ENCODE measurements at places on chromosomes 6 and 20. TPM values are rescaled to one million over a fixed set of nuclear protein-coding genes. Genes with fewer than 3 reads are reported as not detected.

GRCh38 chr6:69217343-69217742 is 579.5 kb downstream of the LMBRD1 start:
- no peak for DNase-seq

- no peak for DNase-seq
Observed at GRCh38 chr6:133399426-133399825, 158.3 kb downstream of the EYA4 start.

GRCh38 chr6:106360989-106361430 is 493 bp downstream of the CRYBG1 start:
- DNase-seq: peak; percentile 49

GRCh38 chr6:16299861-16300260 is 61.5 kb downstream of the GMPR start:
- no peak for DNase-seq

GRCh38 chr6:4870821-4871494 is 94.8 kb downstream of the CDYL start:
- no peak for DNase-seq

The SASH1 gene
- total RNA-seq: 19.4 TPM

GRCh38 chr6:157184202-157185015 is 138.9 kb downstream of the TMEM242 start:
- peak; percentile 90 for DNase-seq

The REM1 gene
- not detected for total RNA-seq

The ADAM33 gene
- 26.8 TPM for total RNA-seq

The MAP3K4 gene
- total RNA-seq: 45.5 TPM

GRCh38 chr6:136784271-136784664 is 8.0 kb downstream of the MAP3K5 start:
- DNase-seq: no peak

- DNase-seq: no peak
Observed at GRCh38 chr6:26006086-26006939, 43.7 kb downstream of the TRIM38 start.

DNA sequence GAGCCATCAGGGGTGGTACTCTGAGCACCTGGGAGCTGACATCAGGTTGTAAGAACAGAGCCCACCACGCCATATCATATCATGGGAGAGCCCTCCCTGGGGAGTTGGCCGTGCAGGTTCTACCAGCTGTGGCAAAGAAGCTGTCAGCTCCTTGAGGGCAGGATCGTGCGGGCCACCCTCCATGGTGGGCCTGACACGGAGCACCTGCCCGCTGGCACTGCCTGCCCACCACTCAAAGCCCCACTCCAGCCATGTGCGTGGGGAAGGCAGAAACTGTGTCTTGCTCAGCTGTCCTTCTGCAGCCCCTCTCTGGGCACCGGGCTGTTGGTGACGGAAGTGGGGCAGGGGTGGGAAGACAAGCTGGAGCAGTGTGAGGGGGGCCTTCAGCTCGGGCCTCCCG is 14.3 kb downstream of the PRPH2 start:
- no peak for DNase-seq

- DNase-seq: no peak
Observed at GRCh38 chr6:45436544-45437438, 59.1 kb upstream of the SUPT3H start.

The EPPIN gene
- not detected for total RNA-seq

DNA sequence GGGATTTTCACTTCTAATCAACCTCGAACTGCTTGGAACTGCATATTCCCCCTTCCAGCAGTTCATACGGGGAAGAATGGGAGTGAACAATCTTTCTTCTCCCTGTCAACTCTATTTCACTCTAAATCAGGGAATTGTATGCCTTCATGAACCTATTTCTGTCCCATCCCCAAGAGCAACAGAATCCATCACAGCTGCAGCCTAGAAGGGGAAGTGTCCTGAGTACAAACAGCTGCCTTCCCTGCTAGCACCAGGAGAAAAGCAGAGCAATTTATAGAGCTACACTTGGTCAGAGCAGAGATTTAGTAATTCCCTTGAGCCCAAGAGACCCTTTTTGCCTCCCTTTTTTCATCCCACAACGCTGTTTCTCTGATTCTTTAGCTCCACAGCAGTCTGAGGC is 208.4 kb downstream of the ADGRG6 start:
- DNase-seq: peak; percentile 40

The NOTCH4 gene
- total RNA-seq: 11.0 TPM

DNA sequence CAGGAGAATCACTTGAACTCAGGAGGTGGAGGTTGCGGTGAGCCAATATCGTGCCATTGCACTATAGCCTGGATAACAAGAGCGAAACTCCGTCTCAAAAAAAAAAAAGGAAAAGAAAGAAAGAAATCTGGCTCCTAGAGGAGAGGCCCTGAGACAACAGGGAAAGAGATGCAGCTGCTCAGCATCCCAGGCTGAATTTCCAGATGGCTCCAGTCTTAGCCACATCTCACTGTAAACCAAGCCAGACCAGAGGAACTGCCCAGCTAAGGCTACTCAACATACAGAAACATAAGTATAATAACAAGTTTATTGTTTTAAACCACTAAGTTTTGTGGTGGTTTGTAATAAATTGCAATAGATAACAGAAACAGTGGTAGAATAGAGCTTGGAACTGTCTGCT is 38.5 kb upstream of the TASP1 start:
- DNase-seq: peak; percentile 75

The ZSCAN26 gene
- total RNA-seq: 46.9 TPM

The BIRC7 gene
- total RNA-seq: not detected

The GPSM3 gene
- total RNA-seq: not detected

GRCh38 chr6:163329991-163330390 is 84.5 kb upstream of the QKI start:
- DNase-seq: no peak

DNA sequence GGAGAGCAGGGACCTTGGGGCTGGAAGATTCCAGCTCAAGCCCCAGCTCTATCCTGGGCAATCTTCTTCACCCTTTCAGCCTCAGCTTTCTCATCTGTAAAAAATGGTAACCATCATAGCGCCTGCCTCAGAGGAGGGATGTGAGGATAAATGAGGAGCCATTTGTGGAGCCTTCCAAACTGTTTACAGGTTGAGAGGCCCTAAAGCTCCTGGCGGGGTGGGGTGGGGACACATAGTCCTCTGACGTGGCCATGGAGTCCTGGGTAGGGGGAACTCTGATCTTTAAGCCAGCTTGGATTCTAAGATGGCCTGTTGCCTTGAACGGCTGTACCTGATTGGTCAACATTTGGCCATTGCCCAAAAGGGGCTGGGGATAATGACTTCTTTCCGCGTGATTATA is 111.1 kb downstream of the TOX2 start:
- no peak for DNase-seq

The MMP24 gene
- not detected for total RNA-seq

GRCh38 chr6:136593748-136594490 is 43.7 kb upstream of the MAP7 start:
- peak; percentile 59 for DNase-seq

DNA sequence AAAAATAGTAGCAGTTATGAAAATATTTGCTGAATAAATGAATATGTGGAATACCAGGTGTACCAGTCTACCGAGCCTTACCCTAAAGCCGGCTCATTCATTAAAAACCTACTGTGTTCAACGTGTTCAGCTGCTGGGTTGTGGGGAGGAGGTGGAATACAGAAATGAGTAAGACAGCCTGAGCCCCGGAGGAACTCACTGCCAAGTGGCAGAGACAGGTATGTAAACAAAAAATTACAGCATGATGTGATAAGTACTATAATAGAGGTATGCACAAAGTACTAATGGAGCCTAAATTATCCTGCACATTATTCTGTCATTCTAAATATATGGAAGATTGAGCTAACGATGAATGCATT is 6.8 kb upstream of the ADTRP start:
- DNase-seq: peak; percentile 44

GRCh38 chr6:67131827-67132226 is 1424.8 kb upstream of the EYS start:
- DNase-seq: no peak

The SYCP2L gene
- total RNA-seq: not detected

DNA sequence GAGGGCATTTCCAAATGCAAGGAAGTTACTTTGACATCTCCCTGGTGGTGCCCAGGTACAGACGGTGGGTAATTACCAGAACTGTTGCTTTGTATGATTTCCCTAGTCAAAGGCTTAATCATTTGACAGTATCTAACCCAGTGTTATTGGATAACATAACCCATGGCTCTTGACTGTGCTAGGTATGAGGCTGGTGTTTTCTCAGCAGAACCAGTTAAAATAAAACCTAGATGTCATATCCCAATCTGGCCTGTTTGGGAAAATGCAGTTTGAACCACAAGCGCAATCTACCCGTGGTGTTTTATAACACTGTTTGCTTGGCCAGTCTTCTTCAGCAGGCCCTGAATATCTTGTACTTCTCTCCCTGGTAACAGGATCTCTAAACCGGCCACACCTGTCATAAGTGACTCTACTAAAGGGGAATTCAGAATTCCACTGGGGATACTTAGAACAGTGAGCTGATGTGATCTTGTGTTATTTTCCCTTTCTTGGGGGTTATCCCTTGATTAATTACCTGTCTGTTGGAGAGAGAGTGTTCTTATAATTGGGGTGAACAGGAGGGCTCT is 32.8 kb downstream of the PPP1R14C start:
- no peak for DNase-seq

- DNase-seq: no peak
Observed at GRCh38 chr20:46773680-46774079, 64.2 kb downstream of the SLC2A10 start.

DNA sequence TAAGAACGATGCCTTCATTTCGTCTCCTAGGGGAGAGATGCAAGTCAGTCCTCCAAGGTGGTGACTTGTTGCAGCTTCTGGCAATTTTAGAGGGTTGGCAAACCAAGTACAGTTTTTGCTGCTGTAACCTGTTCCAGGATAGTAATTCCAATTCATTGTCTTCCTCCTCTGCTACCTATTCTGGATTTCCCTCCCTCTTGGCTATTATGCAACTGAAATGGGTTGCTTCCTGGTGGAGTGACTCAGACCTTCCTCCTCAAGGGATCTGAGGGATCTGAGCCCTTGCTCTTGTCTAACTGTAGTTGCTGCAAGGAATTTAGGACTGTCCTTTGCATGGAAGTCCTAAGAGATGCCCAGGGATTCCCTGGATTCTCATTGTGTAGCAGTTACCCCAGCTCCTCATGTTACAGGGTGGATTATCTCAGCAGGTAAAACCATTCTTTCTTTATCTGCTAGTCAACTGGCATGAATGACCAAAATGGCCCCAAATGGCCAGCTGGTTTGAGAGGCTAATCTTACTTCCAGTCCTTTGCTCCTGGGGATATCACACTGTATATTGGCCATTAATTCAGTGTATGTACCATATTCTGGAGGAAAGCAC is 17.6 kb upstream of the ELMO2 start:
- DNase-seq: no peak

- DNase-seq: no peak
Observed at GRCh38 chr6:133040094-133040802, 200.9 kb upstream of the EYA4 start.

The SSTR4 gene
- not detected for total RNA-seq

GRCh38 chr6:119323931-119324330 is 25.6 kb downstream of the MAN1A1 start:
- no peak for DNase-seq

DNA sequence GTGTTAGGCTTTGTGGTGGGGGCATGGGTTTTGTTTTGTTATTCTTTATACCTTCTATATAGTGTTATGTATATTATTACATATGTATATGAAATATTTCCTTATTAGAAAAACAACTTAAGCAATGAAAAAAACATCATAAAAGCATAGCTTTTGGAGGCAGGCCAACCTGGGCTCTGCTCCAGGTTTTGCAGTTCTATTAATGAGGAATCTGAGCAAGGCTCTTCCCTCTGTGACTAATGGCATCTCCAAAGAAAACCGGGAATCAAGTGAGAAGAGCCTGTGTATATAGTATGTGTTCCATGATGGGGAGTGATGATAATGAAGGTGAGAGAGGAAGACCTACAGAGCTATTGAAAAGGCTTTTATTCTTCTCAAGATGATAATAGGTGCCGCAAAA is 291.1 kb downstream of the CLIC5 start:
- no peak for DNase-seq

- peak; percentile 65 for DNase-seq
Observed at GRCh38 chr6:117907601-117908245, 659 bp downstream of the SLC35F1 start.

The SLC44A4 gene
- 190 TPM for total RNA-seq

GRCh38 chr6:5025911-5026819 is 22.3 kb upstream of the RPP40 start:
- DNase-seq: peak; percentile 44

DNA sequence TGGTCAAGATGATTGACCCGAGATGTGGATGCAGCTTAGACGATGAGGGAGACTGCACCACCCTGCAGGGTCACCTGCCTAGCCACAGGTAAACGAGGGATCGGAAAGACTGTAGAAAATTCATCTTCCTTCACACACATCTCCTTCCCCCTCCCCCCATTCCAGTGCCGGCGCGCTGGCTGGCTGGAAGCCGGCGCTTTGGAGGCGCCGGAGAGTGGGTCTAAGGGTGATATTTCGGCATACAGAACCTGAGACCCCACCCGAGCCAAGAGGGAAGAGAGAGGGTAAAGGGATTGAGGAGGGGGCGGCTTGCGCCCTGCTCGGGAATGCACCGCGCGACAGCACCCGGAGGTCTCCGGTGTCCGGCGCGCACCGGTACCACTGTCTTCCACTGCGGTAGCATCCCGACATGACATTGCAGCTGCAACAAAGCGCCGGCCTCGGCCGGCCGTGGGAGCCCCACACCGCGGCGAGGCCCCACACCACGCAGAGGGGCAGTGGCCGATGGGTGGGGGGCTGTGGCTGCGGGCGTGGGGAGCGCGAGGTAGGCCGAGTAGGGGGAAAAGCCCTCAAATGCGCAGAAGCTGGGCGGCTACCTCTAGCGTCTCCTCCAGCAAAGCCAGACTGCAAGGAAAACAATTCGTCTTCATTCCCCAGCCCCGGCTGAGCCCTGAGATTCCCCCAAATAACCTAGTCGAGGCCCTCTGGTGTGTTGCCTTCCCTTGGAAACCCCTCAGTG is 984 bp downstream of the TNFRSF21 start:
- peak; percentile 29 for DNase-seq

The ANKRD66 gene
- total RNA-seq: not detected

DNA sequence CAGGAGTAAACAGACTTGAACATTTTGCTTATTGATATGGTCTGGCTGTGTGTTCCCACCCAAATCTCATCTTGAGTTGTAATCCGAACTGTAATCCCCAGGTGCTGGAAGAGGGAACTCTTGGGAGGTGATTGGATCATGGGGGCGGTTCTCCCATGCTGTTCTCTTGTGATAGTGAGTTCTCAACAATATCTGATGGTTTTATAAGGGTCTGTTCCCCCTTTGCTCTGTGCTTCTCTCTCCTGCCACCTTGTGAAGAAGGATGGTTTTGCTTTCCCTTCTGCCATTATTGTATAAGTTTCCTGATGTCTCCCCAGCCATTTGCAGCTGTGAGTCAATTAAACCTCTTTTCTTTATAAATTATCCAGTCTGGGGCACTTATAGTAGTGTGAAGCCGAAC is 40.0 kb downstream of the MYLIP start:
- DNase-seq: no peak

- DNase-seq: no peak
Observed at GRCh38 chr20:20017844-20018185, 653 bp downstream of the NAA20 start.

- no peak for DNase-seq
Observed at GRCh38 chr20:47875297-47876025, 90.2 kb upstream of the SULF2 start.

GRCh38 chr20:51120868-51121267 is 98.0 kb upstream of the KCNG1 start:
- DNase-seq: peak; percentile 12

All from stomach (tissue), 19 donors.